K562 (cell line): ENCODE measurements at places on chromosomes 1 and 21. TPM values are rescaled to one million over a fixed set of nuclear protein-coding genes. Genes with fewer than 3 reads are reported as not detected.
A peak's percentile ranks its signal among the peaks of the same experiment; 100 is the strongest.

- H3K27me3 ChIP-seq: peaks cover 4% of the 10 kb centered on the region; the same call in 1 of the 2 replicates
- no peak overlapping the region for H3K4me3 ChIP-seq
- no peaks in the 10 kb centered on the region for H3K36me3 ChIP-seq
- no peak for DNase-seq
- no peak overlapping the region for H3K27ac ChIP-seq
- no peaks in the 10 kb centered on the region for H3K4me1 ChIP-seq
Measured at GRCh38 chr1:68112835-68113243, 62.4 kb upstream of the DIRAS3 start.

DNA sequence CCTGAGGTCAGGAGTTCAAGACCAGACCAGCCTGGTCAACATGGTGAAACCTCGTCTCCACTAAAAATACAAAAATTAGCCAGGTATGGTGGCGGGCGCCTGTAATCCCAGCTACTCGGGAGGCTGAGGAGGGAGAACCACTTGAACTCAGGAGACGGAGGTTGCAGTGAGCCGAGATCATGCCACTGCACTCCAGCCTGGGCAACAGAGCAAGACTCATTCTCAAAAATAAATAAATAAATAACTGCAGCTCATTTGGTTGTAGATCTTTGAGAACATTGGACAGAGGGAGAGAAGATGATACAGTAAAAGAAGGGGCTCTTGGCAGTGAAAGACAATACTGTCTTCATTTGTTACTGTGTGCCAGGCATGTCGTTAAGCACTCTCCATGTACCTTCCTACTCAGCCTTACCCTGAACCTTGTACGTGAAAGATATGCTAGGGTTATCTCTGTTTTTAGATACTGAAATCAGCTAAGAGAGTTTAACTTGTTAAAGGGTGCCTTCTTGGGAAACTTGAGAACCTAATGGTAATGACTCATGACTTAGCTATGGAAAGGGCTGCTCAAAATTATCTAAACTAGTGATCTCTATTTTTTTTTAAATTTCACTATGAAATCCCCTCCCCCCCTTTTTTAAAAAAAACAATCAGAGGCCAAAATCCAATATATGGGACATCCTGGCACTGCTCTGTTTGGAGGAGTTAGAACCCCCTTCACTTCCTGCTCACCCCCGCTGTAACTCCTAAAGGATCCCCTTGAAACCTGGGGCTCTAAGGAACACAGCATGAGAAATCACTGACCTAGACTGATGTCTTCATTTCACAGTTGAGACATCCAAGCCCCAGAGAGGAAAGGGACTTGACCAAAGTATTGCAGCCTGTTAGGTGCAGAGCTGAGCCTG lies 6.8 kb upstream of the KPNA6 start:
- no peaks in the 10 kb centered on the region for H3K27me3 ChIP-seq
- peaks cover 32% of the 10 kb centered on the region; the same call in 2 of the 3 replicates for H3K4me1 ChIP-seq
- H3K27ac ChIP-seq: peak overlapping the region; percentile 57; the same call in 2 of the 3 replicates
- peak; percentile 47 for DNase-seq

- no peaks in the 10 kb centered on the region for H3K27me3 ChIP-seq
- H3K4me3 ChIP-seq: no peak overlapping the region
- no peaks in the 10 kb centered on the region for H3K36me3 ChIP-seq
- no peak for DNase-seq
Measured at GRCh38 chr1:185907246-185907645, 173.1 kb downstream of the HMCN1 start.

GRCh38 chr1:65001231-65001792 lies 35.0 kb upstream of the JAK1 start:
- no peak overlapping the region for H3K27ac ChIP-seq
- H3K27me3 ChIP-seq: no peaks in the 10 kb centered on the region
- peaks cover 5% of the 10 kb centered on the region for H3K4me1 ChIP-seq
- H3K36me3 ChIP-seq: no peaks in the 10 kb centered on the region

GRCh38 chr1:212290608-212291007 lies 5.4 kb downstream of the PPP2R5A start:
- H3K4me3 ChIP-seq: no peak overlapping the region
- no peaks in the 10 kb centered on the region for H3K27me3 ChIP-seq
- no peak overlapping the region; the same call in 2 of the 3 replicates for H3K27ac ChIP-seq
- no peak for DNase-seq

DNA sequence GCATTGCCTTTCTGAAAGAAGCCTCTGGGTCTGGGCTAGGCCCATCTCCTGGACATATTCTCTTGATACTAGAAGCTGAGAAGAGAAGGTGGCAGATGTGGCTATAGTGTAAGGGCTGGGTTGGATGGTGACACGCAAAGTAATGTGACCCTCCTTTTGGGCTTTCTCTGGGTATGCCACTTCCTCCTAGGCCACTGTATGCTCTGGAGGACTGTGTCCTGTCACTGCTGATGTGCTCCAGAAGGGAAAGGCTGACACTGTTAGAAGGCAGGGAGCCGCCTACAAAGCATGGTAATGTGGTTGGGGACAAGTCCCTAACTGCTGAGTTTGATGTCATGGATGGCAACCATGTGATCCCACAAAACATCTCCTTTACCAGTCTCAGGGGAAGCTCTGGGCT lies 112.1 kb downstream of the BCAR3 start:
- peaks cover 17% of the 10 kb centered on the region for H3K4me1 ChIP-seq
- DNase-seq: no peak
- H3K27me3 ChIP-seq: no peaks in the 10 kb centered on the region
- H3K4me3 ChIP-seq: no peak overlapping the region
- H3K36me3 ChIP-seq: no peaks in the 10 kb centered on the region; the same call in 2 of the 3 replicates

DNA sequence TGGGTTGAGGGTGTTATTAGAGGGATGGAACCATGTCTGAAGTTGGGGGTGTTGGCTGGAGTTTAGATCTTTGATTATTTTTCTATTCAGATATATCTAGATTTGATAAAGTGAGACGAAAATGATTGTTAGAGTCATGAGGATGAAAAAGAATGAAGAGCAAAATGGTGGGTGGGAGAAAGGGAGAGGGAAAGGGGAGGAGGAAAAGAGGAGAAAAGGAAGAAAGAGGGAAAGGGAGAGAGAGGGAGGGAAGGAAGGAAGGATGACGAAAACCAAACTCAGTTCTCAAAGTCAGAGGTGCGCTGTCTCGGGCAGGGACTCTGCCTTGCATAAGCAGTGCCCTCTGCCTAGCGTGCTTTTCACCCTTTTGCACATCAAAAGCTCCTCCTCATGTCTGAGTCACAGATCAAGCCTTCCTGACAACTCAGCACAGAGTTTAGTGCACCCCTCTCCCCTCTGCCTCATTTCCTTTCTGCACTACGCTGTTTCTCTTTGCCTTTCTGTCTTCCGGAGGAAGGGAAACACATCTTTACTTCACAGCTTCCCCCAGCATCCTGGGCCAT lies 225.8 kb upstream of the PROX1 start:
- no peak for DNase-seq
- no peaks in the 10 kb centered on the region for H3K4me1 ChIP-seq
- H3K27me3 ChIP-seq: 0 out of 2 replicates have a peak, but pooled peaks cover 5% of the 10 kb centered on the region
- H3K27ac ChIP-seq: no peak overlapping the region
- H3K36me3 ChIP-seq: no peaks in the 10 kb centered on the region

DNA sequence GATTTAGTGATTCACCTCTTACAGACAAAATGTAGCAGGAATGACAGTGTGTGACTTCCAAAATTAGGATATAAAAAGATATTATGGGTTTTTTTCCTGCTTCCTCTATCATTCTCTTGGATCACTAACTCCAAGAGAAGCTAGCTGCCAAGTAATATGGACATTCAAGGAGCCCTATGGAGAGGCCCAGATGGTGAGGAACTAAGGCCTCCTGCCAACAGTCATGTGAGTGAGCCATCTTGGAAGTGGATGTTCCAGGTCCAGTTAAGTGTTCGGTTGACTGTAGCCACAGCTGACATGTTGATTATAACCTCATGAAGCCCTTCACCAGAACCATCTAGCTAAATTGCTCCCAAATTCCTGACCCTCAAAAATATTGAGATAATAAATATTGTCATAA lies 38.8 kb downstream of the CD160 start:
- no peak for DNase-seq
- H3K27me3 ChIP-seq: no peaks in the 10 kb centered on the region
- H3K36me3 ChIP-seq: peaks cover 12% of the 10 kb centered on the region; the same call in 2 of the 3 replicates
- no peak overlapping the region for H3K27ac ChIP-seq

GRCh38 chr1:12490532-12491142 lies 127.4 kb downstream of the DHRS3 start:
- no peak overlapping the region for H3K27ac ChIP-seq
- no peak for DNase-seq
- no peak overlapping the region for H3K4me3 ChIP-seq
- H3K4me1 ChIP-seq: peaks cover 20% of the 10 kb centered on the region

RASSF5 gene
- 27.4 and 27.9 TPM in 2 replicates for polyA plus RNA-seq

ZBTB7B gene
- polyA plus RNA-seq: 23.2 and 28.7 TPM in 2 replicates

PTGFRN gene
- 19.4 and 28.1 TPM in 2 replicates for polyA plus RNA-seq
